Cardiac muscle cell (in vitro differentiated cells and primary cell): ENCODE measurements at places on chromosomes 5 and 9. TPM values are rescaled to one million over a fixed set of nuclear protein-coding genes. Genes with fewer than 3 reads are reported as not detected.

The STPG3 gene
- 0.95 TPM in 1 of 2 replicates, not detected in the other for total RNA-seq

The MEIKIN gene
- total RNA-seq = not detected in 2 replicates

The CDH9 gene
- not detected in 2 replicates for total RNA-seq

The CLIC3 gene
- not detected in 2 replicates for total RNA-seq

The KIF12 gene
- total RNA-seq = 0.04 and 1.1 TPM in 2 replicates

The KIF27 gene
- 2.6 and 6.2 TPM in 2 replicates for total RNA-seq

The FGF18 gene
- 50.3 and 58.5 TPM in 2 replicates for total RNA-seq

The WWC1 gene
- total RNA-seq = 8.6 and 9.7 TPM in 2 replicates

The LEAP2 gene
- 1.2 and 3.1 TPM in 2 replicates for total RNA-seq

The MEGF9 gene
- total RNA-seq = 1.4 and 1.8 TPM in 2 replicates

The GPR21 gene
- 0.21 and 1.0 TPM in 2 replicates for total RNA-seq

The SPATA24 gene
- 14.2 and 45.3 TPM in 2 replicates for total RNA-seq

The SLC6A18 gene
- not detected in 2 replicates for total RNA-seq

The ZNF474 gene
- total RNA-seq = not detected in 2 replicates

The ARAP3 gene
- 1.5 and 1.6 TPM in 2 replicates for total RNA-seq

The TMED7 gene
- total RNA-seq = 105 and 264 TPM in 2 replicates
